ENCODE measurements at places on chromosomes 3 and 15.
A peak's percentile ranks its signal among the peaks of the same experiment; 100 is the strongest.

DNA sequence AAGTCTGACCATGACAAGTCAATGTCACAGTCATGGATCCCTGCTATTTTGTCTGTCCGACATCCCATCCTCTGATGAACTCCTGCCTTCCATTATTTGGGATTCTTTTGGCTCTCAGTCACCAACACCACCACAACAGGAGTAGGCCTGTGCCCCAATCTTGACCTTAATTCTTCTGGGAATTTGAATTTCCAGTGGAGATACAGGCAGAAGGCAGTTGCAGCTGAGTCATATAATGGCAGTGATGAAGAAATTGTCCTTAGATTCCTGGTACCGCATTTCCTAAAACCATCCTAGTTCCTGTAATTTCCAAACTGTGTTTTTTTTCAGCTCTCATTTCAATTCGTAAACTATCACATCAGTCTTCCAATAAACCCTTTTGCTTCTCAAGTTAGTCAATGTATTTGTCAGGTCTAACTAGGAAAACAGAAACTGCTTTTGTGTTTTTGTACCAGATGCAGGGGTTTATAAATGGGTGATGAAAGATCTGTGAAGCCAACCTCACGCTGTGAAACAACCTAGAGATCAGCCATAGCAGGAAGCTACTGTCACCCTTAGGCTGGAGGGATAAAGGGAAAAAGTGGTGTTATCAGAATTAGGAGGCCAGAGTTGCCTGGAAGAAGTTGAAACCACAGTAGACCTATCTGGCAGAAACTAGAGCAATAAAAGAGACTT, 126.3 kb upstream of the TMEM108 start:
- no peak for DNase-seq

DNA sequence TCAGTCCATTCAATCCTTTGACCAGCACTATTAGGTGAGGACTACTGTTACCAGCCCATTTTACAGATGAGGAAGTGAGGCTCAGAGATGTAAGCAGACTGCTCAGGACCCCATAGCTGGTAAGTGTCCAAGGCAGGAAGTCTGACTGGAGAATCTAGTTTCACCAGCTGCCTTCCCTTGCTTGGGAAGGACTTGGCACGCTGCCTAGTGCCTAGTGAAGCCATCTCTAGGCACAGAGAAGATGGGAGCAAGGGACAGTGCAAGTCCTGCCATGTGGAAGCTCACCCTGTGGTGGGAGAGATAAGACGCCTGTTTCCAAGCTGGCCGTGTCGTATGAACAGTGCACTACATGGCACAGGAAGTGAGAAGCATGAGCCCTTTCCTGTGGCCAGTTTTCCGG, 111.8 kb upstream of the TMC3 start:
- DNase-seq = no peak

- DNase-seq = no peak
Observed at GRCh38 chr3:54954521-54954920, 26.7 kb upstream of the LRTM1 start.

DNA sequence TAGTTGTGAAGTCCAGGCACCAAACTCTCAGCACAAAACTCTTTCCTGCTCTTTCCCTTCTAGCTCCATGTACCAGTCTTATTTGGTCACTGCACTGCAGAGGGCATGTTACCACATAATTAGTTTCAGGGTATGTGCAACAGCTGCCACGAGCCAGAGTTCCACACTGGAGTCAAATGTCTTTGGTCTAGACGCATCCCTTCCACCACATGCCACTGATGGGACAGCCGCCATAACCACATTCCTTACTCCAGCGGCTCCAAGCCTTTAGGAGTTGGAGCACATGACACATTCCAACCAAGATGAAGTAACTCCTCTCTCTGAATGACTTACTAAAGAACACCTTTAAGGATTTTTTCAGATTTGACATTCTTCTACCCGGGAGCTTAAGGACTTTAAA, 153.4 kb downstream of the ERC2 start:
- DNase-seq = peak; percentile 78

- DNase-seq = no peak
Observed at GRCh38 chr3:77096145-77096544, 56.2 kb downstream of the ROBO2 start.

GRCh38 chr15:100092034-100092433, 249.7 kb downstream of the ADAMTS17 start:
- DNase-seq = no peak

DNA sequence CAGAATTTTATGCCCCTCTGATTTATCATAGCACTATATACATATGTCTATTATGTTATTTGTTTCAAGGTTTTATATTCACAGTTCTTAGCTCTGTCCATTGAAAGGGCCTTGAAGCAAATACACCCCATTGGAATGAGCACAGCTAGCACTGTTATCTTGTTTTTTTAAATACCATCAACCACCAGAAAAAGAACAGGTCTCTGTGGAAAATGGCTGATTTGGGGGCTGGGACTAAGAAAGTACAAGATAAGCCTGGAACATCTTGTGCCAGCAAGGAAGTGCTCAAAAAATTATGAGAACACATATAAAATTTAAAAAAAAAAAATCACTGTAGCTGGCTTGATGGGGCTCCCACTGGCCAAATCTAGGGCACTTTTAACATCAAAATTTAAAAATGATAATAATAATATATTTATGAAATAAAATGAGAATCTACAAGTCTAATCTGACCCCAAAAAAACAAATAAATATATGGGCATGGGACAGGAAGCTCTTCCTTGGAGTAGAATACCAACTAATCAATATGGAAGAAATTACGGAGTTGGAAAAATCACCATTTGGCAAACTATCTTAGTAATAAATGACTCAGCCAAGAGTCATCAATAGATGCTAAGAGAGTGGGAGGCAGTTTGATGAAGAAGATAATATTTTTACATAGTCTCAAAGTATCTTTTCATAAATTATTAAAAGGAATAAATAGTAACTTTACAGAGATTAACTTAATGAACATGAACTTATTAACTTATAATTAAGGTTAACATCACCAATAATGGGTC, 20.5 kb downstream of the IFT80 start:
- no peak for DNase-seq

DNA sequence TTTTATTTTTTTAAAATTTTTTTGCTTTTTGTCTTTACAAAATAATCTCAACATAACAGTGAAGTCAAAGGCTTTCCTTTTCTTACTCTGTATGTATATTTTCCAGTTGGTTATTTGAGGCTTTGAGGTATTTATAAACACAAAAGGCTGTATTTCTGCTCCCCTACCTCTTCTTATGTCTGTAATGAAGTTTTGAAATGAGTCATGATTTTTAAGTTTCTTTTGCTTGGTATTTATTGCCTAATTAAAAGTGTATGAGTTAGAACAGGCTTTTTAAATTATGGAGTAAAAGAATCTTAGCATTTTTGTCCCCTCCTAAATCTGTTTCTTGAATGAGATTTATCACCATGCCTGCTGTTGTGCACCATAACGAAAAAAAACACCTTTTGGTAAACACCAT, 66.0 kb downstream of the DCUN1D1 start:
- no peak for DNase-seq

DNA sequence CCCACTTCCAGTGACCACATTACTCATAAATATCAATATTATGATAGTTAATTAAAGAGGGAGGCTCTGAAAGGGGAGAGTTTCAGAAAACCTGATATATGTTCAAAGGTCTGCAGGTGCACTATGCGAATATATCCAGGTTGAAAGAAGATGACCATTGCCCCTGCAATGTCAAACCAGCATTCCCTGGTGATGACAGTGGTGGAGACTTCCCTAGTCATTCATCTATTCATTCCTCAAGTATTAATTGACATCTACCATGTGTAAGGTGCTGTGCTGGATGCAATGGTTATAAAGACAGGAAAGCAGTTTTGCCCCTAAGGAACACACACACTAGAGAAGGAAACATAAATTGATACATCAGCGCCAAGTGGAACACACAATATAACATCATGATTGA, 588.3 kb upstream of the KCNMB2 start:
- no peak for DNase-seq

GRCh38 chr3:62546266-62546665, 172.9 kb upstream of the FEZF2 start:
- no peak for DNase-seq

DNA sequence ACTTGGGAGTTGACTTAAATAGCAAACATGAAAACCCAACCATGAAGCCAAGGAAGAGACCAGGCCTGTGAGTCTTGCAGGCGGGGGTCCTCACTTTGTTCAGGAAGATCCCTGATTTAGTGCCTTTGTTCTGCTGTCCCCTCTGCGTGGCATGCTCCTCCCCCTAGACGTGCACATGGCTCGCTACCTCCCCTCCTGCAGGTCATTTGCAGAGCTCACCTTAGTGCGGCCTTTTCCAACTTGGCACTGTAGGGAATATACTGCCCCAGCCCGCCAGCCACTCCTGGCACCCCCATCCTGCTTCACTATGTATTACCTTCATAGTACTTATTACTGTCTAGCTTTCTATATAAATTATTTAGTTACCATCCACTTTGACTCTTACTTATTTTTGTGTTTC, 18.3 kb downstream of the GXYLT2 start:
- no peak for DNase-seq

DNA sequence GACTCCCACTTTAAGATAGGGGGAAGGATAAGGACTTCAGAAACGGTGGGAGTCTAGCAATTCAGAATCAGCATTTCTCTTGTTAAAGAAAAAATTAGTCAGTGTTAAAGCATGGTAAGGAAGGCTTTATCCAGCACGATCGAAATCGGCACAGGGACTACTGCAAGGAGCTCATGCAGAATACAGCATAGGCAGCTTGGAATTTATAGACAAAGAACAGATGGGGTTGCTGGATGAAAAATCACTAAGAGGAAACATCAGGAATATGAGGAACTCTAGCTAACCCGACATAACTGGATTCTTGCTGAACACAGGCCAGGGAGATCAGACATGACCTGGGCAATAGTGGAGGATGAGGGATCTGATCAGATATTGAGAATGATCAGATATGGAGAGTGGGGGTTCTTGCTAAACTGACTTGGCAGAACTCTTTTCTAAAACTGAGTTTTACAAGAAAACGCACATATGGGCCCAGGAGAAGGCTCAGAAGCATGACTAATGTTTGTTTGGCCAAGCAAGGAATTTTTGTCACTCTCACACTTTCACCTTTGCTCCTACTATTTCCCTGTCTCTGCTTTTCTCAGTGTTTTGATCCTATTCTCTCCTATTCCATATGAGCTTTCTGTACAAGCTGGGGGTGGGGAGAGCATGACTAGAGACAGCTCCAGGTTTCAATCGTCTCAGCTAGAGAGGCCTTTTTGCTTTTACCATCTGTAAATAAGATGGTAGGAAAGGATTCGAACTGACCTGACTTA, 3.9 kb upstream of the PLCH1 start:
- DNase-seq = no peak

DNA sequence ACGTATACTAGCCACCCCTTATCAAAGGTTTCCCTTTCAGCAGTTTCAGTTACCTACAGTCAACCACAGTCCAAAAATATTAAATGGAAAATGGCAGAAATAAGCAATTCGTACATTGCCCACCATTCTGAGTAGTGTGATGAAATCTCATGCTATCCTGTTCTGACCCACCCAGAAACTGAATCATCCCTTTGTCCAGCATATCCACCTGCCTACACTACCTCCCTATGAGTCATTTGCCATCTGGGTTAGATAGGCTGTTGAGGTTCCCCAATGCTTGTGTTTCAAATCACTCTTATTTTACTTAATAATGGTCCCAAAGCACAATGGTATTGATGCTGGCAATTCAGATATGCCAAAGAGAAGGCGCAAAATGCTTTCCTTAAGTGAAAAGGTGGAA, 15.3 kb upstream of the PHC3 start:
- DNase-seq = peak; percentile 51

DNA sequence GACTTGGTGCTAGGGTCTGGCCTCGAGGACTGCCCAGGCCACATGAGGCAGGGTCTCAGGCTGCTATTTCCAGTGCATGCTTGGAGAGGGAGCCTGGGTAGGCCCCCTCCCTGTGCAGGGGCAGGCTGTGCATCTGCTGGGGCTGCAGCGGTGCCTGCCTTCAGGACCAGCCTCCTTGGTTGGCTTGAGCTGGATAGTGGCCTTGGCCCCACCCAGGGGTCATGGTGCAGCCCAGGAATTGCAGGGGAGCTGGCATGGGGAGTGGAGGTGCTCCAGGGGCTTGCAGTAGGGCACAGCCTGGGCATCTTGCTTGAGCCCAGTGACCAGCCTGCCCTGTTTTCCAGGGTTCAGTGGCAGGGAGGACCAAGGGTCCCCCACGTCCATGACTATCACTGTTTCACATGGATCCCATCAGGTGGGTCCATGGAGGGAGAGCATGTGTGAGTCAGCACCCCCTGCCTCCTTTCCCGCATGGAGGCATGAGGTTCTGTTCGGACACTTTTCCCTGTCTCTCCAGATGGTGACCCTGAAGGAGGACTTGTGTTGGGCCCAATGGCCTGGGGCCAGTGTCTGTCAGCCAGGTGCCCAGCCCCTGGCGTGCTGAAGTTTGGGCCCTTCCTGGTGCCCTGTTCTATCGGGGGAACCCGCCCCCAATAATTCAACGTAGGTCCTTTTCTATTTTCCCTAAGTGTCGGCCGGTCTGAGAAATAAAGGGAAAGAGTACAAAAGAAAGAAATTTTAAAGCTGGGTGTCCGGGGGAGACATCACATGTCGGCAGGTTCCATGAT, 218.6 kb downstream of the SNRPN start:
- no peak for DNase-seq

DNA sequence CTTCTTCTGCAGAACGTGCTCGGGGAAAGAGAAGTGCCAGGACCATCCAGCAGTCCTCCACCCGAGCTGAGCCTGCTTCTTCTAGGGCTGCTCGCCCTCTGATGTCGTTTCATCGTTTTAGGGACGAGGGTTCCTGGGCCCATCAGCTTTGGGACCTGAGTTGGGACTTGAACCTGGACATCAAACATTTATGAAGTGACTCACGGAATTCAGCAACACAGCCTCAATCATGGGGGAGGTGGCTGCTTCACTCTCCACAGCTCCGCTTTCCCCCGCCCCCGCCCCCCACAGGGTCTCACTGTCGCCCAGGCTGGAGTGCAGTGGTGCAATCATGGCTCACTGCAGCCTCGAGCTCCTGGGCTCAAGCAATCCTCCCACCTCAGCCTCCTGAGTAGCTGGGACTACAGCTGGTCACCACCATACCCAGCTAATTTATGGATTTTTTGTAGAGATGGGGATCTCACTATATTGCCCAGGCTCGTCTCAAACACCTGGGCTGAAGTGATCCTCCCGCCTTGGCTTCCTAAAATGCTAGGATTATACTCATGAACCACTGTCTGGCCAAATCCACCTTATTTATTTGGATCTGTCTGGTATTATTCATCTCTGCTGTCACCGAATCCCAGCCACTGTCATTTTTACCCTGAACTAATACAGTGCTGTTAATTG, 725 bp upstream of the SCAMP2 start:
- DNase-seq = no peak

- no peak for DNase-seq
Observed at GRCh38 chr15:74798388-74799254, 14.0 kb upstream of the LMAN1L start.

DNA sequence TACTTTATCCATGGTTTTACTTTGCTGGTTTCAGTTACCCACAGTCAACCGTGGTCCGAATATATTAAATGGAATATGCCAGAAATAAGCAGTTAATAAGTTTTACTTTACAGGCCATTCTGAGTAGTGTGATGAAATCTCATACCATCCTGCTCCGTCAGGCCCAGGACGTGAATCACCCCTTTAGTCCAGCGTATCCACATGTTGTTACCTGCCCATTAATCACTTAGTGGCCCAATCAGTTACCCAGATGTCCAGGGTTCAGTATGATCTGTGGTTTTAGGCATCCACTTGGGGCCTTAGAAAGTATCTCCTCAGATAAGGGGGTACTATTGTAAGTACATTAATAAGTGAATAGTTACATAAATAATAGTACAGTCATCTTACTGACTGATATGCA, 88.0 kb downstream of the TTBK2 start:
- DNase-seq = peak; percentile 65

- DNase-seq = no peak
Observed at GRCh38 chr3:53792866-53793265, 53.4 kb downstream of the CHDH start.
